ENCODE measurements at places on chromosomes 13 and 19.

DNA sequence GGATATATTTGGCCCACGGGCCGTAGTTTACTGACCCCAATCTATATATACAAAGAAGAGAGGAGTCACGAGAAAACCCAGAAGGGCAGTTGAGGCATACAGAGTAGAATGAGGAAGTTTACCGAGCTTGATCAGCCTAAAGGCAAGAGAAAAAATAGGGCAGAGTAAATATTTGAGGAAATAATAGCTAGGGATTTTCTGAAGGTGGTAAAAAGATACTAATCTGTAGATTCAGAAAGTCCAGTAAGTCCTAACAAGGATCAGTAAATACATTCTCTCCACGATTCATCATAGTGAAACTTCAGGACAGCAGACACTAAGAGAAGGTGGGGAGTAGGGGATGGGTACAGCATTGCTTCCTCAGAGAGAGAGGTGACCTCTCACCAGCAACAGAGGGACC is 248.1 kb downstream of the ATP8A2 start:
- no peak for DNase-seq

- no peak for DNase-seq
These were observed 5.5 kb upstream of the PTOV1 start for GRCh38 chr19:49845414-49845813.

- DNase-seq: no peak
These were observed 21.7 kb upstream of the KCTD4 start for GRCh38 chr13:45222516-45222915.

- no peak for DNase-seq
These were observed 41.9 kb downstream of the NFIX start for GRCh38 chr19:13037161-13037560.

- peak; percentile 16 for DNase-seq
These were observed 270.0 kb upstream of the PCDH20 start for GRCh38 chr13:61685682-61686012.

Measured in nephron progenitor cell (in vitro differentiated cells).